ENCODE measurements at places on chromosomes 12 and 14. TPM values are rescaled to one million over a fixed set of nuclear protein-coding genes. Genes with fewer than 3 reads are reported as not detected.

- no peak overlapping the region for H3K4me3 ChIP-seq
- H3K36me3 ChIP-seq, result no peaks in the 10 kb centered on the region
- no peaks in the 10 kb centered on the region for H3K27me3 ChIP-seq
- no peak overlapping the region for H3K27ac ChIP-seq
- no peak for DNase-seq
These were observed 236.0 kb downstream of the ADAMTS20 start for GRCh38 chr12:43315961-43316360.

DNA sequence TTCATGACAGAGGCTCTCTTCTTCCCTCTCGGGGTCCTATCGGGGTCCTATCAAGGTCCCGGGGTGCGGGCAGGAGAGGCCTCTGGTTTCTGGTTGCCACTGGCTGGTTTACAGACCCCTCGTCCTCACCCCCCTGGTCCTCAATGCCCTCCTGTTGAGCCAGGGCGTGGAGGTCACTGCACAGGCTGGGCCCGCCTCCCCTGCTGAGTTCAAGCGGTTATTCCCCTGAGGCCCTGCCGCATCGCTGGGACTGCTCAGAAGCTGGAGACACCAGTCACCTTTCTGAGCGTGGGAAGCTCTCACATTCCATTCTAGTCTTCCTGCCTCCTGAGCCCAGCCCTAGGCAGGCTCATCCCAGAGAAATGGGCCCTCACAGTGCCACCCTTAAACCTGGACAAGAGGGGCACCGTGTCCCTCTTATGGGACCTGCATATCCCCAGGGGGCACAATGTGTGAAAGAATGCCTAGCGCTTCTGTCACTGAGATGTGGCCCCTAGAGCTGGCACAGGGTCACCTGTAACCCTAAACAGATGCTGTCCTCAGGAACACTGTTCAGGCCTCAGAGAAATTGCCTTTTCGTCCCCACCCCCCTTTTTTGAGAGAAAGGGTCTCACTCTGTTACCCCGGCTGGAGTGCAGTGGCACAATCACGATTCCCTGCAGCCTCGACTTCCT lies 177.7 kb upstream of the RGS6 start:
- H3K27me3 ChIP-seq, result no peaks in the 10 kb centered on the region
- H3K4me3 ChIP-seq, result no peak overlapping the region
- DNase-seq, result no peak
- H3K36me3 ChIP-seq, result no peaks in the 10 kb centered on the region

Gene KRT82
- not detected for total RNA-seq

- DNase-seq, result no peak
- no peaks in the 10 kb centered on the region for H3K27me3 ChIP-seq
- H3K4me3 ChIP-seq, result no peak overlapping the region
- H3K4me1 ChIP-seq, result peaks cover 19% of the 10 kb centered on the region
- no peaks in the 10 kb centered on the region for H3K36me3 ChIP-seq
These were observed 44.7 kb downstream of the TCHP start for GRCh38 chr12:109944561-109945359.

- peaks cover 9% of the 10 kb centered on the region for H3K4me1 ChIP-seq
- no peak overlapping the region for H3K27ac ChIP-seq
- H3K4me3 ChIP-seq, result no peak overlapping the region
- no peak for DNase-seq
- no peaks in the 10 kb centered on the region for H3K27me3 ChIP-seq
- no peaks in the 10 kb centered on the region for H3K36me3 ChIP-seq
These were observed 172.8 kb downstream of the ETV6 start for GRCh38 chr12:11822081-11822834.
